NCI-H2081 (cell line): ENCODE measurements at places on chromosomes 6 and 20.

DNA sequence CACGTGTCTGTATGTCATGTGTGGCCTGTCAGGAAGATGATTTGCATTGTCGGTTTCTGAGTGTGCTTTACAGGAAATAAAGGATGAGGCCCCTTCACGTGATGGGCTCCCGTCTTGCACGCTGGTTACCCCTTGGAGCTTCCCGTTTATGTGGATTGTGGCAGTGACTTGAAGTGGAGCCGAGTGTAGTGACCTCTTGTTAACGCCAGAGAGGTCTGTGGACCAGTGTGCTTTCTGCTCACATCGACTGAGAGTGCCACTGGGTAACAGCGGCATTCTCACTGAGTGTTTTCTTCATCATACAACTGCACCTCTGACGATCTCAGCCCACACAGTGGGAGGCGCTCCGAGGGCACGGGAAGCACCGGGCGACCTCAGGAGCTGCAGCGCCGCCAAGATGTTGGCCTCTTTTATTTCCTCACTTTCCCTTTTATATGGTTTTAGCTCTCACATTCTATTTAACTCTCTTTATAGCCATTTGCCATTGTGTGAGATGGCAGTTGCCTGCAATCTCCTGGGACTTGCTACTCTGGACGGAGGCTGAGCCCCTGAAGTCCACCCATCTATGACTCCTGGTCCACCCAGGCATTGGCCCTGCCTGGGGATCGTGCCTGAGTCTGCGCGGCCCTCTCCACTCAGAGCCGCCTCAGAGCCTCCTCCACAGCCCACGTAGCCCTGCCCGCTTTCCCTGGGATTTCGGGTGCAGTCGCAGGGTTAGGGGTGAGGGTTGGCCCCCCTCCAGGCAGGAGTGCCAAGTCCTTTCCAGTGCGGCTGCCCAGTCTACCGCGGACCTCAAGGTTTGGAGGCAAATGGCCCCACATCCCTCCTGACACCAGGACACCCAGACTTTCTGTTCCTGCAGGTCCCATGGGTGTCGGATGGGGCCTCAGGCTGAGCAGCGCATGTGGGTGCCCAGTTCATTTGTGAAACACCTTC, 238.9 kb downstream of the ERMARD start:
- DNase-seq, result no peak

DNA sequence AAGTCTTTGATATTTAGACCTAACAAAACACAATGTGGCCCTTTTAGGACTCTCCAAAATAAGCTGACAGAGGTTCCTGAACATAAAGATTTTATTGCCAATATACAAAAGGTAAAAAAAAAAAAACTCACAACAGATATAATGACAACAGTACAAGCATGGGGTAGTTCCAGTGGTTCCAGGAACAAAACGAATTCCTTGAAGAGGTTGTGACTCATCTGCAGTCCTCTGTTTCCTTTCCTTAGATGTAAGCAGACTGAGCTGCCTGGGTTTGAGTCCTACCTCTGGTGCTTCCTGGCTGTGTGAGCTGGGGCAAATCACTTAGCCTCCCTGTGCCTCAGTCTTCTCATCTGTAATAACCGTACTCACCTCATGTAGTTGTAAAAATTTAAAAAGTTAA, 13.3 kb upstream of the CTAGE9 start:
- no peak for DNase-seq

DNA sequence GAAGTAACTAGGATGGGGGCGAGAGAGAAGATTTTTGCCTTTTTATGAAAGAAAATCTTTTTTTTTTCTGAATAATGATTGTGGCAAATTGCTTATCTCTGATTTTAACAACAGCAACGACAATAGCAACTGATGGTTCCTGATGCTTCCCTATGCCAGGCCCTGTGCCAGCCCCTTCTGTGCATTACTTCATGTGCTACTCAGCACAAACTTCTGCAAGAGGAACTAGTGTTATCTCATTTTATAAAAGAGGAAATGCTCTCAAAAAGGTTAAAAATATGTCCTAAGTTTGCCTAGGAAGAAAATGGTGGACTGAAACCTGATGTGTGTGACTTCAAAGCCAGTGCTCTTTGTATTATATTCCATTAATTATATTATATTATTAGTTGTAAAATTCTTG, 74.0 kb upstream of the RALGAPA2 start:
- no peak for DNase-seq

DNA sequence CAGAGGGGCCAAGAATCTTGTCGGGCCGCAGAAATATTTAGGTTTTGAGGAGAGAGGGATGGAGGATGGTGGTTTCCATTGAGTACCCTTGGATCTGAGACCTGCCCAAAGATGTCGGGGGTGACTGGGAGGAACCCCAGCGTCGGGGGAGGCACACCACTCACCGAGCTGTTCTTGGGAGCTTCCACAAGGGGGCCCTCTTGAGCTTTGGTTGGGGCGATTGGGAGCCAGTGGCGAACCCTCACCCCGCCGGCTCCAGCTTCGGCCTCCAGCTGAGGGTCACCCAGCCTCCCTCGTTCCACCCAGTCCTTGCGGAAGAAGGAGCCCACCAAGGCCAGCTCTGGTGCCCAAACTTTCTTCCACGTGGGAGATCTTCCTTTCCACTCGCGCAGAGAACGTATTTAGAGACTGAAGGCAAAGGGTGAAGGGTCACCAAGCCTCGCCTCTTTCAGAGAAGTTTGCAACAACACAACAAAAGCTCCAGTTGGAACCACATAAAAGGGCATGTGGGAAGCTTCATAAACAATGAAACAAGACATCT, 33.6 kb downstream of the APCDD1L start:
- DNase-seq, result no peak
